ENCODE measurements at places on chromosomes 2 and 18. TPM values are rescaled to one million over a fixed set of nuclear protein-coding genes. Genes with fewer than 3 reads are reported as not detected.

The AAMP gene
- 43.9 TPM for total RNA-seq

The C2orf80 gene
- not detected for total RNA-seq

DNA sequence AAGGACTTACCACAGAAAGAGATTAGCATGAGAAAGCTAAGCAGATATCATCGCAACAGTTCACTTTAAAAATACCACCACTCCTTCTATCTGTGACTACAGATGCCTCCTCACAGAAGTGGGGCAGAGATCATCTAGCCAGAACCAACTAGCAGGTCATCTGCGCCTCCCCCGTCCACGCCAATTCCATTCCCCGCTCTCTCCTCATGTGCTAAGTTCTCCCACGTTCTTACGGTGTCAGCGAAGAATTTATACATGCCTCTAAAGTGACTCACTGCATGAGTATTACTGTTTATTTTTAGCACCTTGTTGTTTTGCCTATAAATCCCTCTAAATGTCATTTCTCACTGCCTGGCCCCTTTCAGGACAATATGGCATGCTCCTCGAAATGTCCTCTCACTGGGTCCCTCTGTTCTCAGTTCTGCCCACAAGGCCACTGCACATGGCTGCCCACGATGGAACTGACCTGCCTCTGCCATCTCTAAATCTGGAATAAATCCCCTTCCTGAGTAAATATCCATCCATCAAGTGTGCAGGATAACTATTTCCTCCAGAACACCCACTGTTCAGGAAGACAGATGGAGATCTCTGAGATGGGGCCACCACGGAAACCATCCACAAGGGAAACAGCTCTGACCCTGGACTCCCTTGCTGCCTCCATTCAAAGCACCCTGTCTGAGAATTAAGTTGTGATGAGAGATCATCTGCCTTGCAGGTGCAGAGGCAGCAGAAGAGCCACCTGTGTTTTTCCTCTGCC, 137.7 kb downstream of the IRS1 start:
- DNase-seq: no peak

The GALNT13 gene
- total RNA-seq: not detected

DNA sequence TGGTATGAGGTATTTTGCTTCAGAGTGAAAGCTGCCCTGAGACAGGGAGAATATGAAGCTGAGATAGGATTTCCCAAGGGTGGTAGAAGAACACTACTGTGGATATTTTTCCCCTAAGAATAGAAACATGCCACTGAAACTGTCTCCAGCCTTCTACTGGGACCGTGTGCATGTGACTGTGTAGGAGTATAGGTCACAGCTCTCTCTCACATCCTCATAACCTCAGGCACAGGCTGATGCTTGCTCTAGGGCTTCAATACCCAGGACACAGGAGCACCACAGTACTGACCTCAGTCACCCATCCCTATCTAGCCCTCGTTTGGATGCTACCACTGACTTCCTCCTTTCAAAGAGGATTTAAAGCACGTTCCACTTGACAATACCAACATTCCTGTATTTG, 67.2 kb downstream of the REV1 start:
- DNase-seq: no peak

DNA sequence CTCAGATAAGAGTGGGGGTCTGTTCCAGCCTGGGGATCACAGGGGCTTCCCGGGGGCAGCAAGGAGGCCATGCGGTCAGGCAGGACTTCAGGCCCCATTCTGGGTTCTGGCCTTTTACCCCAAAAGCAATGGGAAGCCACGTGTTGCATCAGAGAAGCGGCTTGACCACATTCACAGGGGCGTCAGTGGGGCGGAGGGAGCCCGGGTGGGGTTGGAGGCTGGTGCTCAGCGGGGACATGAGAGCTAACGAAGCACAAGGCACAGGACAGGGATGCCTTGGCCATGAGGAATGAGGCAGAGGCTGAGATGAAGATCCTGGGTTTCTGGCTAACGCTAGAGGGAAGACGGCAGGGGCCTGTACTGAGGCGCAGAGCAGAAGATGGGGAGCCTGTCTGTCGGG, 6.1 kb downstream of the HJURP start:
- peak; percentile 38 for DNase-seq

GRCh38 chr18:75467281-75467795, 39.8 kb upstream of the SMIM21 start:
- no peak for DNase-seq

DNA sequence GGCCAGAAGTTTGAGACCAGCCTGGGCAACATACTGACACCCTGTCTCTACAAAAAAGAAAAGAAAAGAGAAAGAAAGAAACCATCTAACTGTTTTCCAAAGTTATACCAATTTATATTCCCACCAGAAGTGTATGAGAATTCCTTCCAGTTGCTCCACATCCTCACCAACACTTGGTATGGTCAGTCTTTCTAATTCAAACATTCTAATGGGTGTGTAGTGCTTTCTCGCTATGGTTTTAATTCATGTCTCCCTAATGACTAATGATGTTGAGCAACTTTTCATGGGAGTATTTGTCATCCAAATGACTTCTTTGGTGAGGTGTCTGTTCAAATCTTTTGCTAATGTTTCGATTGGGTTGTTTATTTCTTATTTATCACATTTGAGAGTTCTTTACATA, 10.5 kb upstream of the B3GNT7 start:
- no peak for DNase-seq

The IL1R2 gene
- 12.0 TPM for total RNA-seq

DNA sequence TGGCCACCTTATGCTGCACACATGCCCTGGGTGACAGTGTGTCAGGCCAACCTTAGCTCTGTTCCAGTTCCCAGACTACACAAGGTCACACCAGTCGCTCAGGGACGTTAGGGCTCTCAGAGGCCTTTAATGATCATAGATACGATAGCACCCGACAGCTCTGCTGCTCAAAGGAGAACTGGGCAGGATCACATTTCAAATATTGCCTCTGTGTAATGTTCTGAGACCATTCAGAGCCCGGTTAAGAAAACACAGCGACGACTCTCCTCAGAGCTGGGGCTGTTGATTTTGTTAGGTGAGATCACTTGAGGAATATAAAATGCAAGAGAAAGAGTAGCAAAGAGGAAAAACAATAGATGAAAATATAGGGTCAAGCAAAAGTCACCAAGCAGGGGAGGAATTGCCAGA, 166.6 kb upstream of the TANK start:
- no peak for DNase-seq

DNA sequence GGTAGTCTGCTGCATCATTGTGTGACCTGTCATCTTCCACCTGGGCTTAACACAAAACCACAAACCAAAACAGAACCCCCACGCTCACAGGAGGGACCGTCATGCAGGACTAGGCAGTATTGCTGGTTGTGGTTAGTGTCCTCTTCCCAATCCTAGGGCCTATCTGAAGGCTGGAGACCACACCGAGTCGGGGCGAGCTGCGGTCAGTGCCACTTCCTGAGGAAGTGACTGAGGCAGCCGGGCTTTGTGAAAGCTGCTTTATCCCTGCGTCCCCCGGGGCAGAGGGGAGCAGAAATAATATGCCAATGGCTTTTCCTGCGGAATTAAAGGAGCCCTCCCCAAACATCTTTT, 22.9 kb downstream of the ZNF532 start:
- no peak for DNase-seq
